ENCODE measurements at places on chromosomes 3 and 15.

- no peaks in the 10 kb centered on the region for H3K27me3 ChIP-seq
- H3K4me1 ChIP-seq = peaks cover 16% of the 10 kb centered on the region
- H3K36me3 ChIP-seq = no peaks in the 10 kb centered on the region
- H3K27ac ChIP-seq = no peak overlapping the region
These were observed 74.2 kb downstream of the HMCES start for GRCh38 chr3:129352650-129353588.

DNA sequence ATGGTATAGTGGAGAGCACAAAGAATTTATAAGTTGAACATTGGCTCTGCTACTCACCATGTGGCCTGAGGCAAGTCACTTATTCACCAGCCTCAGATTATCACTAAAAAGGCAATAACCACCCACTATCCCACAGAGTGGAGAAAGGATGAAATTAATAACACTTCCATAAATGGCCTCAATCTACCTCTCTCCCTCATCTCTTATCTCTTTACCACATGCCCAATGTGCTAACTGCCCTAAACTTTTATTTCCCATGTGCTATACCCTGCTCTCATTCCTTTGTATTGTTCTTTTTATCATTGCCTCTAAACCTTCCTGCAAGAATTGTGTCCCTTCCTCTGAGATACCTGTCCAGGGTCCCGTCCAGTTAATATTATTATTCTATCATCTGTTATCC is 26.0 kb downstream of the SLC12A6 start:
- H3K4me3 ChIP-seq = no peak overlapping the region
- H3K36me3 ChIP-seq = no peaks in the 10 kb centered on the region
- no peaks in the 10 kb centered on the region for H3K27me3 ChIP-seq

DNA sequence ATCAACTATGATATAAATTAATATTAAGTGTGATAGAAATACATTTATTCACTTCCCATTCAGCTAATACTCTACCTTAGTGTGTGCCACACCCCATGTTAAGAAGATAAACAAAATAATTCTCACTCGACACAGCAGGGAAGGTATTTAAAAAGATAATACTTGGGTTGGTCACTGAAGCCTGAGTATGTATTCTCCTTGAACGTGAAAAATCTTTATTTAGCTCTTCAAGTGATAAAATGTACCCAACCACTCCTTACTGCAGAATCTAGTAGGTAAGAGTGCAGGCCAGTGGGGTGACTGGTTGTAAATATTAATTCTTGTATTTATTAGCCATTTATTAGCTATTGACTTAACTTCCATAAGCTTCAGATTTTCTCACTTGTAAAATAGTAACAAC is 372.7 kb upstream of the THBS1 start:
- H3K36me3 ChIP-seq = no peaks in the 10 kb centered on the region
- no peak overlapping the region for H3K27ac ChIP-seq
- no peaks in the 10 kb centered on the region for H3K4me1 ChIP-seq

DNA sequence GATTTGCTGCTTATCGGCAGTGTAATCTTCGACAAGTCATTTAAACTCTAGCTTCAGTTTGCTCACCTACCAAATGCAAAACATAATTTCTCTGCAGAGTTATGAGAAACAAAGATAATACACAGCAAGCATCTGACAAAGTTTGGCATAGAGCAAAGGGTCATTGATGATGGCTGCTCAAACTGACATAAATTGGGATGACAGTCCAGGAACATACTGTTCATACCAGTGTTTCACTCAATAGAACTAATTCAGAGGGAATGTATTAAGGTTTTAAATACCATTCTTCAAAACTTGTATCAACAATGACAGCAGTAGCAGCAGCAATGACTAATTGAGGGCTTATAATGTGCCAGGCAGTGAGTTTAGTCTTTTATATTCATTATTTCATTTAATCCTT is 137.6 kb downstream of the SPATA16 start:
- no peak for DNase-seq
- H3K4me1 ChIP-seq = no peaks in the 10 kb centered on the region
- H3K27me3 ChIP-seq = no peaks in the 10 kb centered on the region
- no peak overlapping the region for H3K4me3 ChIP-seq
- no peaks in the 10 kb centered on the region for H3K36me3 ChIP-seq
- no peak overlapping the region for H3K27ac ChIP-seq

DNA sequence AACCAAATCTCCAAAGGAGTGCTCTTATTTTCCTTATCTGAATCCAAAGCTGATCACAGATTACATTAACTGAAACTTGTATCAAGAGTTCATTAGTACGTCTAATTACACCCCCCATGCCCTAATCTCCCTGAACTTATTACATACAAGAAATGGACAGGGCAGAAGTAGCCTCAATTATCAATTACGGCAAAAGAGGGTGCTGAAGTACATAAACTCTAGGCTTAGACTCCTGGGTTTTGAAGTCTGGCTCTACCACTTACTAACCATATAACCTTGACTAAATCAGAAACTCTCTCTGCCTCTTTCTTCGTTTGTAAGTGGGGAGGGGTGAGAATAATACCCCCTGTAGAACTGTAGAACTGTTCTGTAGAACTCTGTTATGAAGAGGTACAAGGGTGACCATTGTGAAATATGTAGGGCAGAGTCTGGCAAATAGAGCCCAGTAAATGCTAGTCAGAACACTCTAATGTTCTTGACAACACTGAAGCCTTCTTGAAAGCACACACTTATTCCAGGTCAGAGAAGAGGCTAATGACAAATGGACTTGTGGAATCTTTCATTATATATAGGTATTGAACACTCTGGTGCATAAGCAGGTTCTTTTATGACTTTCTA is 19.6 kb upstream of the OR5K4 start:
- no peak for DNase-seq
- no peak overlapping the region for H3K27ac ChIP-seq
- no peaks in the 10 kb centered on the region for H3K36me3 ChIP-seq
- no peak overlapping the region for H3K4me3 ChIP-seq

DNA sequence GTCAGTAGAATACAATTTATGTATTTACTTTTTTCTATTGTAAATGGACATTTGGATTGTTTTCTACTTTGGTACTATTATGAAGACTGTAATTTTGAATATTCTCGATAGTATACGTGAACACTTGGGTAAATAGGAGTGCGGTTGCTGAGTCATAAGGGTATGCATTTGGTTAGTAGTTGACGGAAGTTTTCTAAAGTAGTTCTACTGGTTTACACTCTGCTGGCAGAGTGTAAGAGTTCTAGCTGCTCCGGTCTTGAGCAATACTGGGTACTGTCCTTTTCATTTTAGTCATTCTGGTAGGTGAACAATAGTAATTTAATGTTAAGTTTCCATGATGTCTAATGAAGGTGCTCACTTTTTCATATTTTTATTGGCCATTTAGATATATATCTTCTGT is 70.0 kb downstream of the MEF2A start:
- H3K27ac ChIP-seq = no peak overlapping the region
- peaks cover 19% of the 10 kb centered on the region for H3K4me1 ChIP-seq
- no peak for DNase-seq
- H3K4me3 ChIP-seq = no peak overlapping the region
- no peaks in the 10 kb centered on the region for H3K36me3 ChIP-seq

DNA sequence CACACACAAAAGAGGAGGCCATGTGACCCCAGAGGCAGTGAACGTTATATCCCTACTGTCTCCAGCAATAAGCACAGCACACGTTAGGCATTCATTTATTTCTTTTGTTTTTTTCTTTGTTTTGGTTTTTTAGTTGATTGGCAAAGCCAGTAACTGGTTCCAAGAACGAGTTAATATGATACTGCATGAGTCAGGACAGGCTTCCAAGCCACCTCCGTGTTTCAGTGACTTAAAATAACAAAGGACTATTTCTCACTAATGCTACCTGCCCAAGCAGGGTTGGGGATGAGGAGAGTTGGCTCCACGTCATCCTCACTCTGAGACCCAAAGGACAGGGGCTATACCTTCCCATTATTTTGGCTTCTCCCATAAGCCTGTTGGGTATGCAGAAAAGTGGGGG is 130.5 kb downstream of the ST8SIA2 start:
- H3K27me3 ChIP-seq = no peaks in the 10 kb centered on the region
- H3K4me3 ChIP-seq = no peak overlapping the region

- H3K27me3 ChIP-seq = no peaks in the 10 kb centered on the region
- H3K36me3 ChIP-seq = no peaks in the 10 kb centered on the region
- DNase-seq = peak; percentile 27
These were observed 42.9 kb downstream of the TNFAIP8L3 start for GRCh38 chr15:51051776-51052175.

DNA sequence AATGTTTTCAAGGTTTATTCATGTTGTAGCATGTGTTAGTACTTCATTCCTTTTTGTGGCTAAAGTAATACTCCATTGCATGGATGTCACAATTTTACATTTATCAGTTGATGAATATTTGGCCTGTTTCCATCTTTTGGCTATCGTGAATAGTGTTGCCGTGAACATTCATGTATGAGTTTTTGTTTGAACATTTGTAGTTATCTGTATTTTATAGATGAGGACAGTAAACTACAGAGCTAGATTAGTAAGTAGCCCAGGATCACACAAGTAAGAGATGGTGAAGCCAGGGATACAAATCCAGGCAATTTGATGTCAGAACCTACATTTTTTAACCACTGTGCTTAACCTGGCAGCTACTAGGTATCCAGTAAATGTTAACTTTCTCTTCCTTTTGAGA is 63.2 kb downstream of the ASTE1 start:
- H3K27me3 ChIP-seq = no peaks in the 10 kb centered on the region
- no peaks in the 10 kb centered on the region for H3K36me3 ChIP-seq
- no peak for DNase-seq
- no peak overlapping the region for H3K4me3 ChIP-seq

DNA sequence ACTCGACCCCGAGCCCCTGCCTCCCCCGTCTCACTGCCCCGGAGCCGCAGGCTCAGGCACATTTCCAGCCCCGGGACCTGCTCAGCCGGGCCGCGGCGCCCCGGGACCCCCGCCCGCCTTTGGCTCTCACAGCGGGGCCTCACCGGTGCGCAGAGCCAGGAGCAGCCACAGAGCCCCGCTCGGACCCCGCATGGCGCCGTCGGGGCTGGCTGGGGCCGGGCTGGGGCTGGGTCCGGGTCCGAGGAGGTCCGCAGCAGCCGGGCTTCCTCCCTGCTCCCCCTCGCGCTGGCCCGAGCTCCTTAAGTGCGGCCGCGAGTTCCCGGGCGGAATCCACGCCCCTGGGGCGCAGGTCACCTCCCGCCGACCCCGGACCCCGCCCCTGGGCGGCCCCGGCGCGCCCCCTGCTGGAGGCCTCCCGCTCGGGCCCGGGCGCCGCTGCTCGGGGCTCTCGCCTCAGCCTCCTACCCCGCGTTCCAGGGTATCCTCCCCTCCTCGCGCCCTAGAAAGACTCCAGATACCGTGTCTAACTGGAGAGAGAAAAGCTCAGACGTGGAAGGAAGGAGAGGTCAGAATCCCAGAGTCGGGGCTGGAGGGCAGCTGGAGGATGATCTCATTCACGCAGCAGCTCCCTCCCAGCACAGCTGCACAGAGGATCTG is at the start of gene MELTF:
TSS of gene MELTF (minus strand) at position 307 of the 657 bp plus-strand sequence. CDS start at position 192, 115 bp downstream.
- peak within 1 kb of the TSS; percentile 65 for H3K4me3 ChIP-seq
- peaks cover 9% of the 10 kb centered on the region for H3K4me1 ChIP-seq
- H3K36me3 ChIP-seq = no peaks in the 10 kb centered on the region
- DNase-seq = peak; percentile 62
- H3K27ac ChIP-seq = no peak within 1 kb of the TSS
- no peaks in the 10 kb centered on the region for H3K27me3 ChIP-seq

- no peak overlapping the region for H3K4me3 ChIP-seq
- no peaks in the 10 kb centered on the region for H3K36me3 ChIP-seq
- DNase-seq = peak; percentile 69
- H3K4me1 ChIP-seq = no peaks in the 10 kb centered on the region
- no peak overlapping the region for H3K27ac ChIP-seq
- H3K27me3 ChIP-seq = no peaks in the 10 kb centered on the region
These were observed 15.3 kb upstream of the IREB2 start for GRCh38 chr15:78422571-78423340.

DNA sequence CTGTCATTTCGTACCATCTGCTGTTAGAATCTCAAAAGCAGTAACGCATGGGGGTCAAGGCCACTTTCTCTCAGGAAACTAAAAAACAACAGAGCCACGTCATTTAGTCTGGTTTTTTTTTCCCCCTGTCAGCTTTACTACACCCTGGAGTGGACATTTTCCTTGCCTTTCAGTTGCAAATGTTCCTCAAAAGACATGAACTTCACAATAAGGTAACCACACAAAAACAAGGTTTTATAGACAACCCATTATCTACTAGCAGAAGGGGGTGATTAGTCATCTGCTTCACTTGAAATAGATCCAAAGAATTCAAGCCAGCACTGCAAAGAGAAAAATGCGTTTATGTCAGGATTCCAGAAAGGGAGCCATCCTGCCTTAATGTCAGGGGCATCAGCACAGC is 171.8 kb upstream of the CDIN1 start:
- no peak overlapping the region for H3K4me3 ChIP-seq
- no peaks in the 10 kb centered on the region for H3K4me1 ChIP-seq
- H3K36me3 ChIP-seq = no peaks in the 10 kb centered on the region
- DNase-seq = no peak
- no peaks in the 10 kb centered on the region for H3K27me3 ChIP-seq

GRCh38 chr3:135224815-135225362 is 429.8 kb downstream of the EPHB1 start:
- H3K36me3 ChIP-seq = no peaks in the 10 kb centered on the region
- H3K4me1 ChIP-seq = no peaks in the 10 kb centered on the region

DNA sequence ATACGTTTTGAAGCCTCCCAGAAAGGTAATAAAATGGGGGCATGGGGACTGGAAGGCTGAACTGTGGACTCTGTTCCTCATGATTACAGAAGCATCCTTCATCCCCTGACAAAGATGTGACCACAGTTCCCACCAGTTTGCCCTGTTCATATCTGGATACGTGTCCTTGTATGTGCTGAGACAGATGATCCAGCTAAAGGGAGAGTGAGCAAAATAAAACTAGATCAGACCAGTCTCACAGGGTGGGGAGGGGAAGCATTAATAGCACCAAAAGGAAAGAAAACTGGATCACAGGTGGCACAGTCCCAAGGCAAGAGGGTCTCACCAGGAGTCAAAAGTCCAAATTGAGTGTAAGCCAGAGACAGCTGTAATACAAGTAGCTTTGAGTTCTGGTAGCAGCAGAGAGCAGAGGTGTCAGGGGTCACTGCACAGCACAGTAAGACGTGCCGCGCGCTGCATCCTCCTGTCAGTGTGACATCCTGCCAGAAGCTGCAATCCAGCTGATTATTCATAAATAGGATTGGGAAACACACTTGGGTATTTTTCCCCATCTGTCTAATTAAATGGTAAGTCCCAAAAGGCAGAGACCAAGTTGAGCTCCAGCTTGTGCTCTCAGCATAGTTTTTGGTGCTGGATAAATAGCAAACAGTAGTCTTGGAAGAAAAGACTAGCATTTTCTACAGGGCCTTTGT is 560.0 kb upstream of the CFAP20DC start:
- no peaks in the 10 kb centered on the region for H3K27me3 ChIP-seq
- no peak for DNase-seq
- no peak overlapping the region for H3K27ac ChIP-seq
- no peaks in the 10 kb centered on the region for H3K4me1 ChIP-seq

Data from testis (tissue), 5 donors.